Erythroblast (primary cell): ENCODE measurements at places on chromosomes 6 and 20.
A peak's percentile ranks its signal among the peaks of the same experiment; 100 is the strongest.

DNA sequence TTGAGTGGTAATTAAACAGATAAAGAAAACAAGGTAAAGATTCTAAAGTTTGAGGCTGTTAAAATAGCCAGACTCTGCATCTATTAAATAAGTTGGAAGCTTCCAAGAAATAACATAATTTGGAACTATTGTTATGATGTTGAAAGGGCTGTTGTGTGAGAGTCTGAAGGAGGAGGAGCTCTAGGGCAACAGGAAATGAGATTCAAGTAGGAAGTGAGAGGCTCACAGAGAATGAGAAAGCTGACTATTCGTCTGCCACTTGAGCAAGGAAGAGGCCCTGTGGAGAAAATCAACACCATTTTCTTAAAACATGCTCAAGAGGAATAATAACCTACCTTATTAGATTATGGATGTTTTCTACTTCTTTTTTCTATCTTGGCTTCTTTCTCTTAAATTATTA is 185.2 kb downstream of the SLC24A3 start:
- DNase-seq: no peak

DNA sequence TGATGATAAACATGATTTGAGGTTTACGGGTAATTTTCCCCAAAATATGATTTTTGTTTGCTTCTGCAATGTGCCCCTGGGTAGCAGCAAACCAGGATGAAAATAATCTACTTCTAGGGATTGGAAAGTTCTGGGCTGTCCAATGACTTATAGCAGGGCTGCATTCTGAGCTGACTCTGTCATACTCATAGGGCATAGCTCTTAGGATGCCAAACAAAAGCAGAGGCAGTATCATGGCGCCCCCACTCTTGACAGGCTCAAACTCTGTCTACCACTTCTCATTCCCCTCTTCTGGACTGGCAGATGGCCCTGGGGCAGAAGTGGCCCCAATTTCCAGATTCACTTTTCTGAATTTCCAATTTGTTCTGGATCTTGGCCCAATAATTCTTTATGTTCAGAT is 10.3 kb downstream of the SERPINB1 start:
- DNase-seq: no peak

DNA sequence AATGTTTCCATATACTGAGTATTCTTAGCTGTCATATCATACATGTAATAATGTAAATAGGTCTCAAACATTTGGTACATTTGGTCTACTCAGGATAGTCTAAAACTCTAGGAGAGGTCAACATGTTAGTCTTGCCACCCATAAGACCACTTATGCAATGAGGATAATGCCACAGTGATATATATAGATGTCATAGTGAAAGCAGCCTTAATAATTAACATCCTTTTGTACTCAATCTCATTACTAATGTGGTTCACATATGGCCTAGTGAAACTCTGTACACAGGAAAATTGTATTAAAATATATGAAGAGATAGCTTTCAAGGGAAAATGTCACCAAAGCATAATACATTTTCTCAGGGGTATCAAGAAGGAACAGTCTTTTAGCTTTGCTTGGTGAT is 577.9 kb downstream of the TFAP2B start:
- no peak for DNase-seq

- DNase-seq: no peak
These were observed 715.6 kb downstream of the QKI start for GRCh38 chr6:164130151-164130550.

GRCh38 chr6:145036848-145037567 is 698.3 kb downstream of the EPM2A start:
- no peak for DNase-seq

- no peak for DNase-seq
These were observed 88.8 kb upstream of the NFATC2 start for GRCh38 chr20:51631011-51631950.

DNA sequence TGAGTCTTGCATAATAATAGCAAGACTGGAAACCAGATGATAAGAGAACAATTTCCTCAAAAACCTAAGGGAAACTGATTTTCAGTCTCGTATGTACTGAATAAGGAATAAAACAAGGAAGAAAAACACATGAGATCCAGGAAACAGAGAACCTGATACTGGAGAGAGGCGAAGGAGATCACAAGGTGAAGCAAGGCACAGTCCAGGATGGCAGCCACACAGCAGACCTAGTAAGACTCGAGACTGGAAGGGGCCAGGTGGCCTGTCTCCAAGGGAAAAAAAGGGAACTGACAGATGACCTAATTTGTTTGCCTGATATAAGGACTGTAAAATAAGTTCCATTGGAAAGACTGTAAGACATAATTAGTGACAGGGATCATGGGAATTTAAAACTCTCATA is 71.1 kb downstream of the TASP1 start:
- DNase-seq: no peak

DNA sequence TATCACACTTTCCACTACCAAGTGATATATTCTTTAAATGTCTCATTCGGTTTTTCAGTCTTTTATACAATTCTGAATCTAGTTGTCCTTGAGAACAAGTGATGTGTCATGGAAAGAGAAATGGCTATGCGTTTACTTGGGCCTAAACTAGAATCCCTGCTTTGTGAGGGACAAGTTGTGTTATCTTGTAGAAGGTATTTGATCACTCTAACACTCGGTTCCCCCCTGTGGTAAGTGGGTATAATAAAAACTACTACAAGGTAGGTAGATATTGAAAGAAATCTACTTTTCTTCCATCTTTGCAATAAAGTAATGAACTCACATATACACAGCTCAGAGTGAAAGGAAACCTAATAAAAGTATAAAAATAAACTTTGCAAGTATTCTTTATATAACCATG is 108.9 kb downstream of the MANEA start:
- no peak for DNase-seq

GRCh38 chr6:39417440-39417839 is 94.9 kb upstream of the KCNK16 start:
- no peak for DNase-seq

DNA sequence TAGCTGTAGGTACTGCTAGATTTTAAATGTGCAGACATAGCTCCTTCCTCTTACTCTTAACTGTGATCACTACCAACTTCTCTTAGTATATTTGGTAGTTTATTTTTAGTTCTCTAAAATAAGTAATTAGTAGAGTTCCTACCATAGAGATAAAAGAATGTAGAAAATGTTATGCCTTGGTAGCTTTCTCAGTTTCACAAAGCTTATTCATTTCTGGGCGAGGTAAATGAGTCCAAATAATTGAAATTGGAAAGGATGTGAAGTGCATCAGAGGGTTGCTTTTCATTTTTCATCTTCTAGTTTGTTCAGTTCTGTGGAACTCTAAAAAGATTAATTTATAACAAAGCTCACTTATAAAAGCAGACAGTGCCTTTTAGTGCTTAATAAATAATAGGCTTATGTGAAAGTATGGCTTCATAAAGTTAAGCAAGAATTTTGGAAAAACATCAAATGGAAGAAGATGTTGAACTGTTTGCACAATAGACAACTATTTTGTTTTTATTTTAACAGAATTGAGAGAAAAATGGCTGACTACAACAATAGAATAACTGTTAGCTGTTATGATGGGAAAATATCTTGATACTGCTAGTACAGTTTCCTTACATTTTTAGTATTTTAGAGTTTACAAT is 303.7 kb downstream of the UTRN start:
- no peak for DNase-seq

DNA sequence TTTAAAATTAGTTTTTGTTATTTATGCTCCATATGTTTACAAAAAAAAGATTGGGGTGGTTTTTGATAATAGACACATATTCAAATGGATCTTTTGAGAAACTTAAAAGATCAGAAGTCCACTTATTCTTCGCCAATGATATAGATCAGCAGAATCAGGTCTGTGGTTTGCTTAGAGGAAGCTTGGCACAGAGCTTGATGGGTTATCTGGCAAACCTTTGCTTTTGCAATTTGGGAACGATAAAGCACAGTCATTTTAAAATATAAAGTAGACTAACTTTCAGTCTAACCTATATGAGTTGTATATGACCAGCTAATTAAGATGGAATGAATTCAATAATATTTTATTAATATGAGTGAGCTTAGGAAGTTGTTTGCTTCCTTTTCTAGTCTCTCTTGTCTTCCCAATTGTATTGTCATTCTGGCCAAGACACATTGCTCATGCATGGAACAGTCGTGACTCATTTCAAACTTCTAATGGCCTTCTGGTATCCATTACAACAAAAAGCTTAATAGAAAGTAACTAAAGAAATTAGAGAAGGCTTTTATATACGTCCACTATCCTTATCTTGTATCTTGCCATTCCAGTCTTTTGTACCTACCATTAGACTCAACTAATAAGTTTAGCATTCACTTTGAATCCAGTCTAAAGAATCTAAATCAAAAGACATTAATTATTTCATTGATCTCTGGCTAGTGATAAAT is 118.7 kb downstream of the TBX18 start:
- DNase-seq: no peak

GRCh38 chr20:37350649-37351574 is 5.0 kb downstream of the SRC start:
- no peak for DNase-seq

GRCh38 chr6:151914484-151914883 is 107.0 kb downstream of the ESR1 start:
- DNase-seq: no peak

DNA sequence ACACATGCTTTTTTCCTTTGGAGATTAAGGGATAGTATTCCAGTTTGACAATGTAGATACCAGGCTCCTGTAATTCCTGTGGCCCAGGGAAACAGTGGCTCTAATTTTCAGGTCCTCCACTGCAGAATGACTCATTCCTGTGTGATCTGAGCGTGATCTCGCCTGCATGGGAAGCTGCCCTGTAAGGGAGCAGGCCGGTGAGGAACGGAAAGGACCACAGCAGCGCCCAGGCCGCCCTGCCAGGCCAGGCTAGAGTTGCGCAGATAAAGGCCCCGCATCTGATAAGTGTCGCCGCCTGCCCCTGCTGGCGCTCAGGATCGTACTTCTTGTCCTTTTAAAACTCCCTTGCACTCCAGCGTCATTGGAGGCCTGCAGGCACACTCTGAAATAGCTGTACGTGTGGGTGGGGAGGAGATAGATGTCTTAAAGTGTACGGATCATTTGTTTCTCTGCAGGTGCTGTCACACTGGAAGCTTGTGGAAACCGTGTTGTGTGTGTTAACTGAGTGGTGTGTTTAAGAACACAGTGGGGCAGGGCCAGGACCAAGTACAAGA is 60.7 kb downstream of the SYNJ2 start:
- peak; percentile 82 for DNase-seq

GRCh38 chr6:44957156-44957555 is 371.0 kb upstream of the RUNX2 start:
- no peak for DNase-seq

DNA sequence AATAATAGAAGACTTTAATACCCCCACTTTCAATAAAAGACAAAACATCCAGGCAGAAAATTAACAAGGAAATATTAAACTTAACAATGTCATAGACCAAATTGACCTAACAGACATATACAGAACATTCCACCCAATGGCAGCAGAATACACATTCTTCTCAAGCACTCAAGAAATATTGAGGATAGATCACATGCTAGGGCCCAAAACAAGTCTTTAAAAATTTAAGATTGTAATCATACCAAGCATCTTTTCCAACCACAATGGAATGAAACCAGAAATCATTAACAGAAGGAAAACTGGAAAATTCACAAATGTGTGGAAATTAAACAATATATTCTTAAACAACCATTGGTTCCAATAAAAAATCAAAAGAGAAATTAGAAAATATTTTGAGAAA is 161.0 kb downstream of the COL12A1 start:
- DNase-seq: no peak

DNA sequence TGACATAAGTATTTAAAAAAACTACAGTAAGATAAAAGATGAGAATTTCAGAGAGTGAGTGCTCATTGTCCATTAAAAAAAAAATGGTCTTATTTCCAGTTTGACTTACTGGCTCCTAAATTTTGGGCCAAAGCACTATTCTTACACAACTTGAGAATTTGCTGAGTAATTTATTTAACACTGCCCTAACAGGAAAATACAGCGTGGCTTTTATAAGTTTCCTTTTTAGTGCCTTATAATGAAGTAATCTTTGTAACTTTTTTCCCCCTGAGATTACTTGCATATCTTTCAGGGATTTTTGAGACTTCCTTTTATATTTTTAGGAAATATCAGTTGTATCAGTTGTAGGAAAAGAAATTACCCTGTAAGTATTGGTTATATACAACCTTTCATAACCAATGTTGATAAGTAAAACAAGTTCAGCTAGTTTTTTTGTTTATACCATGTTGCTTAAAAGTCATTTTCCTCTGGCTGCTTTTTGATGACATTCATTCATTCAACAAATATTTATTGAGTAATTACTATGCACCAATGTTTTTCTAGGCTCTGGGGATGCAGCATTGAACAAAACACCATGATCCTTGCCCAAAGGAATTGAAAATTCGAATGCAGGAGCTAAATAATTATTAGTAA is 106.4 kb upstream of the SGK1 start:
- no peak for DNase-seq

GRCh38 chr6:95093154-95093553 is 484.2 kb upstream of the MANEA start:
- DNase-seq: no peak

GRCh38 chr6:117918454-117918853 is 11.4 kb downstream of the SLC35F1 start:
- no peak for DNase-seq

DNA sequence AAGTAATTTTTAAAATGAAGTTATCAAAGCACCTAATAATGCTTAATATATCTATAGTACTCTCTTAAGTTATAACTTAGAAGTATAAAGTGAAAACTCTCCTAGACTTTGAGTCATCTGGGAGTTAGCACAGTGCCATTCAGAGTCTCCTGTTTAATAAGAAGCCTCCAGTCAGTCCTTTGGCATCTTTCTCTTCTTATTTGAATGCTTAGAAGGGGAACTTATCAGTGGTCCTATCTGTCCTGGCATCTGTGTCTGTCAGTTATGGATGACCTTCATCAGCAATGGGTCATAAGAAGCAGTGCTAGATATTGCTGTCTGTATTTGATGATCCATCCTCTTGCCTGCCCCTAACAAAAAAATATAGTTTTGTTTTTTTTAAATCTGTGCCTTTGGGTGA is 15.2 kb downstream of the TMEM200A start:
- no peak for DNase-seq

DNA sequence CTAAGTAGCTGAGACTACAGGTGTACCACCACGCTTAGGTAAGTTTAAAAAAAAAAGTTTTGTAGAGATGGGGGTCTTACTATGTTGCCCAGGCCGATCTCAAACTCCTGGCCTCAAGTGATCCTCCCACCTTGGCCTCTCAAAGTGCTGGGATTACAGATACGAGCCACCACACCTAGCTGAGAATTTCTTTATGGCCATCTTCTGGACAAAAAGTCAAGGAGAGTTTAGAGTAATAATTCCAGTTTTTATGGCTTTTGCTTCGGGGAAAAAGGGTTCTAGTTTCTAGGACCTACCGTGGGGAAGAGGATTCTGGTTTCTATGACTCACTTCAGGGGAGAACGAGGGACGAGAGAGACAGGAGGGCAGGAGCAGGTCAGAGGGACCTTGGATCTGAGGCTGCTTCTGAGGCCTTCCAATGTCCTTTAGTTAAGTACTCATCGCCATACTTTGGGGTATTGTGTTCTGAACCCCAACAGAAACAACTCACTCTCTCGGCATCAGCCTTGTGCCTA is 69.3 kb upstream of the IER3 start:
- DNase-seq: peak; percentile 39

GRCh38 chr20:4949833-4950178 is 51.5 kb downstream of the SLC23A2 start:
- DNase-seq: peak; percentile 8

- DNase-seq: peak; percentile 41
These were observed 39.9 kb upstream of the BEND6 start for GRCh38 chr6:56914798-56915658.
